ENCODE measurements at places on chromosomes 5 and 9. TPM values are rescaled to one million over a fixed set of nuclear protein-coding genes. Genes with fewer than 3 reads are reported as not detected.

Gene KIF4B
- polyA plus RNA-seq = 0.23 TPM

Gene SLCO6A1
- polyA plus RNA-seq = not detected

Gene TMEM8B
- polyA plus RNA-seq = 36.4 TPM

Gene NIPAL4
- polyA plus RNA-seq = 0.62 TPM

Gene PCDHB13
- 7.2 TPM for polyA plus RNA-seq

Gene NRARP
- 6.8 TPM for polyA plus RNA-seq

Gene NAIP
- polyA plus RNA-seq = 30.7 TPM

Gene FAT2
- polyA plus RNA-seq = 6.2 TPM

Gene ELOVL7
- polyA plus RNA-seq = 17.6 TPM

Gene MEIKIN
- polyA plus RNA-seq = not detected

Gene MARCHF11
- 4.8 TPM for polyA plus RNA-seq

Gene OSTF1
- polyA plus RNA-seq = 25.9 TPM

Gene CD14
- 8.4 TPM for polyA plus RNA-seq

Gene SCGB3A2
- not detected for polyA plus RNA-seq

Gene ADAMTS12
- polyA plus RNA-seq = 18.5 TPM

Gene FCN1
- 2.5 TPM for polyA plus RNA-seq

Gene GMCL2
- polyA plus RNA-seq = 0.08 TPM

Gene HARS1
- polyA plus RNA-seq = 70.5 TPM

Gene SLC26A2
- polyA plus RNA-seq = 20.7 TPM

Gene PCDHB16
- 5.0 TPM for polyA plus RNA-seq

Gene SLC36A3
- polyA plus RNA-seq = not detected

Gene SPATA31C1
- polyA plus RNA-seq = 0.55 TPM

Gene FOXD1
- polyA plus RNA-seq = 16.4 TPM

Gene TMOD1
- 1.8 TPM for polyA plus RNA-seq

Gene PHF24
- polyA plus RNA-seq = 0.18 TPM

Gene RPL35
- polyA plus RNA-seq = 925 TPM
